ENCODE measurements at places on chromosomes 11 and 22. TPM values are rescaled to one million over a fixed set of nuclear protein-coding genes. Genes with fewer than 3 reads are reported as not detected.

Gene C11orf24
- 31.7 TPM for total RNA-seq

Gene ARHGEF12
- total RNA-seq = 161 TPM

Gene RAG2
- not detected for total RNA-seq

Gene MS4A2
- total RNA-seq = 9.1 TPM

Gene SBF2
- total RNA-seq = 55.4 TPM

Gene KCNQ1
- total RNA-seq = 45.5 TPM

Gene TENM4
- total RNA-seq = 31.0 TPM

Gene IRAG1
- 38.1 TPM for total RNA-seq

GRCh38 chr11:122789907-122790306, 48.4 kb upstream of the CRTAM start:
- H3K4me3 ChIP-seq = no peak overlapping the region
- no peaks in the 10 kb centered on the region for H3K4me1 ChIP-seq
- no peaks in the 10 kb centered on the region for H3K36me3 ChIP-seq
- DNase-seq = no peak
- no peaks in the 10 kb centered on the region for H3K27me3 ChIP-seq

DNA sequence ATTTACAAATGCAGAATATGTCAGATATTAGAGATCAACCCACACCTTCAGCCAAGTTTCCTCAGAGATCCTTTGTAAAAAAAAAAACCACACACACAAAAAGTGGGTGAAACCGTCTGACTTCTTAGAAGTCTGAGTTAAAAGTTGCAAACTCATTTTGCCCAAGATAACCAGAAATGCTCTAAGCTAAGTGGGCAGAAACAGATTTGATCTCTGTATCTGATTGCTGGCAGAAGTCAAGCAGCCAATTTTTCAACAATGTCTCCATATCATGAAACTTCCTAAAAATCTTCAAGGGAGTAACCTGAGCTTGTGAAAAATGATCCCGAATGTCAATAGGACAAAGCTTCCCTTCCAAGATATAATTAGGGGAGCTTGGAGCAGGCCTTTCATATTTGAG, 28.6 kb upstream of the ATXN10 start:
- no peak overlapping the region for H3K27ac ChIP-seq
- no peaks in the 10 kb centered on the region for H3K36me3 ChIP-seq
- H3K4me3 ChIP-seq = no peak overlapping the region
- no peak for DNase-seq

GRCh38 chr22:43300891-43301676, 42.1 kb downstream of the SCUBE1 start:
- peaks cover 20% of the 10 kb centered on the region for H3K4me1 ChIP-seq
- H3K27ac ChIP-seq = no peak overlapping the region
- no peak for DNase-seq
- no peak overlapping the region for H3K4me3 ChIP-seq

DNA sequence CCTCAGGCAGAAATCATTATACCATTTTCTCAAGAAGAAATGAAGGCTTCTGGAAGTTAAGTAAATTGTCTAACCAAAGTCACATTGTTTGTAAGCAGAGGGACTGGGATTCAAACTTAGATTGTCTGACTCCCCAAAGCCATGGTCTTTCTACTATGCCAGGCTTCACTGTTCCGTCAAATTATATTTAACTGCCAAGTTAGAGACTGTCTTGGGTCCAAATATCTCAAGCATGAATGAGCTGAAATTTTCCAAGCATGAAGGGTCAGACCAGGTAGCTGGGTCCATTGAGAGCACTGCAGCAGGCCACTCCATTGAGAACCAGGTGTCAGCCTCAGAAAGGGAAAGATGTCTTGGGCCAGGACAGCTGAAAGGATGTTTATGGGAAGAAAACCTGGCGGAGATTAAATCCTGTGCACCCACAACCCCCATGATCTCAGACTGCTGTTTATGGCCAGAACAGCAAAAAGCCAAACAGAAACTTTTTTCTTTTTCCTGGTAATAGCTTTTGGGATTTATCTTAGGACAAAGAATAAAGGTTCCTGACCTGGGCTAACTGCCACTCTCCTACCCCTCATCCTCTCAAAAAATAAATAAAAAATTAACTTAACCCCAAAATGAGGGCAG, 612.3 kb downstream of the INSC start:
- H3K27ac ChIP-seq = no peak overlapping the region
- no peaks in the 10 kb centered on the region for H3K36me3 ChIP-seq
- H3K4me1 ChIP-seq = no peaks in the 10 kb centered on the region
- DNase-seq = no peak

DNA sequence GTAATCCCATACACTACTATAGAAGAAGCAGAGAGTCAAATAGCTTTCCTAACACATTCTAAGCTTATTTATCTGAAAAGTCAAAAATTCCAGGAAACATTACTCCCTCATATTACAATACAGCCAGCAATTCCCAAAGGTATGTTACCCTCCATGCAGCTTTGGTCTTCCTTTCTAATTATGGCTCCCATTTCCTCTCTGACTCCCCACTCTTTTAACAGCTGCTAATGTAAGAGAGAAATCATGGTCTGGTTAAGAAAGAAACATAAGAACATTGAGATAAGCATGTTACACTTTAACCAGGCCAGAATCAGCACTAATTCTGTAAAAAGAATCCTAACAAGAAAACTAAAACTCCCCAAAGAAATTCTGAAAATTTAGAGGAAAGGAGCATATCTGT, 6.8 kb downstream of the PPP2R1B start:
- H3K36me3 ChIP-seq = peaks cover 10% of the 10 kb centered on the region
- no peak for DNase-seq

DNA sequence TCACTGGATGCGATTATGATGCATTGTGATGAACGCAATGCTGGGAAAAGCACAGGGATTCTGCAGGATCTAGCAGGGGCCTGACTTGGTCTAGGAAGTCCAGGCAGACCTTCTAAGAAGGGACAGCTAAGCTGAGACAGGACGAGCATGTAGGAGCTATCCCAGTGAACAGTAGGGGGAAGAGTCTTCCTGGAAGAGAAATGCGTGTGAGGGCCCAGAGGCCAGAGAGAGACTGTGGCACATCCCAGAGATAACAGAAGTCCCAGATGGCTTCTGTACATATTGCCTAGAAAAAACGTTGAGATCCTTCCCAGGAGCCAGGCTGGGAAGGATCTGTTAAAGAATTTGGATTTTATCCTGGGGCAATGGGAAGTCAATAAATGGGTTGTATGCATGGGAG, 24.6 kb downstream of the RCN1 start:
- no peaks in the 10 kb centered on the region for H3K27me3 ChIP-seq
- no peak overlapping the region for H3K27ac ChIP-seq
- H3K4me3 ChIP-seq = no peak overlapping the region

- no peak for DNase-seq
- H3K4me1 ChIP-seq = peaks cover 7% of the 10 kb centered on the region
- peaks cover 9% of the 10 kb centered on the region for H3K36me3 ChIP-seq
- no peak overlapping the region for H3K4me3 ChIP-seq
- no peak overlapping the region for H3K27ac ChIP-seq
Measured at GRCh38 chr11:66283461-66284105, 5.4 kb downstream of the YIF1A start.

- no peaks in the 10 kb centered on the region for H3K27me3 ChIP-seq
- no peaks in the 10 kb centered on the region for H3K4me1 ChIP-seq
- no peak overlapping the region for H3K27ac ChIP-seq
Measured at GRCh38 chr11:86663761-86664160, 8.7 kb downstream of the ME3 start.

- H3K36me3 ChIP-seq = no peaks in the 10 kb centered on the region
- no peaks in the 10 kb centered on the region for H3K4me1 ChIP-seq
- no peak for DNase-seq
- no peak overlapping the region for H3K27ac ChIP-seq
- H3K4me3 ChIP-seq = no peak overlapping the region
Measured at GRCh38 chr11:114130115-114130576, 70.6 kb downstream of the ZBTB16 start.

DNA sequence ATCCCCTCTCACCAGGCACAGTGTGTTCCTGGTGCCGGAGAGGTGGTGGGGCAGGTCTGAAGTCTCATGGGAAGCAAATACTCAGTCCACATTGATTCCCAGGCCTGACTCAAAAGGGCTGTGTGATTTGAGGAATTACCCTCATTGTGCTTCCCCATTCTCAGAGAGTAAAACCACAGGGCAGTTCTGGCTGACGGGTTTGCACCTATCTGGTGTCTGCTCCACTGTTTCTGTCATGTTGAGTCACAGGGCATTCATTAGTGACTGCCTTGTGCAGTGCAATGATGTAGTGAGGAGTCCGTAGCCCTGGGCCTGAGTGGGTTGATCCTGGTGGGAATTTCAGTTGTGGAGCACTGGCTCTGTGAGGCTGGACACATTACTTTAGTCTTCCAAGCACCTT, 85.2 kb upstream of the ARHGAP20 start:
- no peak overlapping the region for H3K4me3 ChIP-seq
- no peaks in the 10 kb centered on the region for H3K36me3 ChIP-seq
- H3K4me1 ChIP-seq = no peaks in the 10 kb centered on the region
- H3K27ac ChIP-seq = no peak overlapping the region

DNA sequence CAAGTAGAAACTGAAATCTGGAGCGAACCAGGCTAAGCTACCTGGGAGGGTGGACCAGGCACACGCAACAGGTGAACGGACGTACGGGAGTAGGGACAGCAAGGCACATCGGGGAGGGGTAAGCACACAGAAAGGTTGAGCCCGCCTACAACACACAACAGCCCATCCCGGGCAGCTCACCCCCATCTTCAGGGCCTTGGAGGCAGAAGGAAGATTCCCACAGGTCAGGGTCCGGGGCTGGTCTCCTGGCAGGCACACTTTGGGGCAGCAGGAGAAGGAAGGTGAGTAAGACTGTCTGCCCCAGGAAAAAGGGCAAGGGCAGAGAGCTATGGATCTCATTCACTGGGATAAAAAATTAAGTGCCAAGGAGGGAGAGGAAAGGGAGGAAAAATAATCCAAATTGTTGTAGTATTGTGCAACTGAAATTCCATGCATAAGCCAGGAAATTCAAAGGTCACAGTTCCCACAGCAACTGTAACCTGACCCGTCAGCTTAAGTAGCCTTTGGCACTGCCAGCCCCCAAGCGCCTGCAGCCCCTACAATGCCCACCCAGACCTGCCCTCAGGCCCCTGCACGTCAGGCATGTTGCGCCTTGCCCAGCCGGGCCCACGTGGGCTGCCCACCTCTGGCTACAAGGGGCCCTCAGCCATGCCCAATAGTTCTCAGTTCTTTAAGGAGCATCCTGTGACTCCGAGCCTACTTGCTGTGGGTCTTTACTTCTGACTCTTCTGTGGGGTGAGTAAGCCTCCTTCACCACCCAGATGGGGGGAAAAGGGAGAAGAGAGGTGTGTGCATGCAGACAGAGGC, 51.8 kb downstream of the MICAL3 start:
- H3K4me3 ChIP-seq = no peak overlapping the region
- peaks cover 31% of the 10 kb centered on the region for H3K4me1 ChIP-seq
- H3K27me3 ChIP-seq = no peaks in the 10 kb centered on the region
- no peaks in the 10 kb centered on the region for H3K36me3 ChIP-seq
- H3K27ac ChIP-seq = peak overlapping the region; percentile 90
- peak; percentile 69 for DNase-seq

- peaks cover 7% of the 10 kb centered on the region for H3K4me1 ChIP-seq
- DNase-seq = peak; percentile 77
- no peak overlapping the region for H3K4me3 ChIP-seq
Measured at GRCh38 chr11:72718101-72718501, 34.1 kb downstream of the ARAP1 start.

DNA sequence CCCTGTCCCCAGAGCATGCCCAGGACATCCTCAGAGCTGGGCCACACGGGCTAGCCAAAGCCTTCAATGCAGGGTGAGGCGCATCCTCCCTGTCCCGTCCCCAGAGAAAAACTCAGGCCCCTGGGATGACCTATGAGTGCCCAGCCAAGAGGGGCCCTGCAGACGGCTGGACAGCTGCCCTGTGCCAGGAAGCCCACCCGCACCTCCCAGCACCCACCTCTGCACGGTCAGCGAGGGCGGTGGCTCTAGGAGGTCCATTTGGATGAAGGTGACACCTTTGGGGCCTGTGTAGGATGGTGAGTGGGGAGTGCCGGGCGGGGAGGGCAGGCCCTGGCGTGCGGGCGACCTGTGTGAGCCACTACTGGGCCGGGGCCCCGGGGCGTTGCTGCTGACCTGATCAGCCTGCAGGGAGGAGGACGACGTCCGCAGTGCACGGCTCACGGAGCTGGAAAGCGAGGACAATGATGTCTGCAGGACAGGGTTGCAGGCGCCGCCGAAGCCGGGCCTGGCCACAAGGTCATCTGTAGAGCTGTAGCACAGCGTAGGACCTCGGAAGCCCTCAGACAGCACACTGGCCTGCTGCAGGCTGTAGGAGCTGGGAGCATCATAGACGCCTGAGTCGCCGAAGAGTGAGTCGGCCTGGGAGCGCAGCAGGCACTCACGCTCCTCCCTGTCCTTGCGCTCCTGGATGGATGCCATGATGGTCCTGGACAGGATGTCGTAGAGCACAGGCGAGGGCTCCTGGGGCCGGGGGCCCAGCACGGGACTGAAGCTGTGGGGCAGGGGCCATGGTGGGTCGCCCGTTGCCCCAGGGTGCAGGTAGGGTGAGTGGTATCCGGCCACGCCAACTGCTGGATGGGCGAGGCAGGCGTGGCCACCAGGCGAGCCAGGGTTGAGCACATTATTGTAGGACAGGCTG, 180.5 kb downstream of the IGLL1 start:
- H3K27me3 ChIP-seq = no peaks in the 10 kb centered on the region
- no peaks in the 10 kb centered on the region for H3K36me3 ChIP-seq
- H3K4me1 ChIP-seq = no peaks in the 10 kb centered on the region
- no peak overlapping the region for H3K27ac ChIP-seq

GRCh38 chr22:45006111-45006963, 3.5 kb downstream of the PHF21B start:
- H3K36me3 ChIP-seq = no peaks in the 10 kb centered on the region
- DNase-seq = peak; percentile 34
- peak overlapping the region; percentile 64 for H3K4me3 ChIP-seq
- H3K27ac ChIP-seq = peak overlapping the region; percentile 48
- peaks cover 3% of the 10 kb centered on the region for H3K4me1 ChIP-seq
- no peaks in the 10 kb centered on the region for H3K27me3 ChIP-seq
